Neural progenitor cell (in vitro differentiated cells): ENCODE measurements at places on chromosomes 7 and 10.

DNA sequence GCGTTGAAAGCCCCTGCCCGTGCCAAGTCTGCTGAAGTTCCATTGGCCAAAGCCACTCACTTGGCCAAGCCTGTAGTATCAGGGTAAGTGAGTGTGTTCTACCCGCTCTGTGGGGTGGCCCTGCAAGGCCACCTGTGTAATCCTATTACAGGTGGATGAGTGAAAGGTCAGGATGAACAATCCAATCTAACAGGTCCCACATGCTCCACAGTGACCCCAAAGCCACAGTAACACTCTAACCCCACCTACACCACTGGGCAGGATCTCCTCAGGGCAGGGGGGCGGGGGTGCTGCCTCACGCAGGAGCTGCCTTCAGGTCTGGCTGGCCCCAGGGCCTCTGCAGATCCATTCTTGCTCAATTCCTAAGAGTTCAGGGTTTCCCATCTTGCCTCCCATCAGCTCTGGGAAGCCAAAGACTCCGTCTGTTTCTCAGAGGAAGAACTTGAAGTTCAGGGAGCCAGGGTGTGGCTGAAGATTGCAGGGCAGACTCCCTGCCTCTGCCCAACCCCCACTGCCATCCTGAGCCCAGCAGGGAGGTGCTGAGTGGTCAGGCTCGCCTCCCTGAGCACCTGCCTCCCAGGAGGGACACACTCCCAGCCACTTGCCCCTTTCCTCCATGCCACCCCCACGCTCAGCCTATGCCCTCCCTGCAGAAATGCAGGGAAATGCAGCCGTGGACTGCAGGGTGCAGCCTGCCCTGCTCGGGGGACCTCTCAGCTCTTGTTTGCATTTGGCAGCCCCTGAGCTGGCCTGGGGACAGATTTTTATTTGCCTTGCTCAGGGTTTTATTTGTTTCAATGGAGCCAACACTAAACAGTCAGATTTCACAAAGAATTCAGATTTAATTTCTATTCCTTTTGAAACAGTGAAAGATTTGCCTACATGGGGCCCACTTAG is 9.8 kb upstream of the COMTD1 start:
- no peak for DNase-seq

GRCh38 chr10:35707642-35708425 is 65.7 kb upstream of the FZD8 start:
- DNase-seq: no peak

- no peak for DNase-seq
Measured at GRCh38 chr7:1383398-1384112, 75.7 kb downstream of the MICALL2 start.

DNA sequence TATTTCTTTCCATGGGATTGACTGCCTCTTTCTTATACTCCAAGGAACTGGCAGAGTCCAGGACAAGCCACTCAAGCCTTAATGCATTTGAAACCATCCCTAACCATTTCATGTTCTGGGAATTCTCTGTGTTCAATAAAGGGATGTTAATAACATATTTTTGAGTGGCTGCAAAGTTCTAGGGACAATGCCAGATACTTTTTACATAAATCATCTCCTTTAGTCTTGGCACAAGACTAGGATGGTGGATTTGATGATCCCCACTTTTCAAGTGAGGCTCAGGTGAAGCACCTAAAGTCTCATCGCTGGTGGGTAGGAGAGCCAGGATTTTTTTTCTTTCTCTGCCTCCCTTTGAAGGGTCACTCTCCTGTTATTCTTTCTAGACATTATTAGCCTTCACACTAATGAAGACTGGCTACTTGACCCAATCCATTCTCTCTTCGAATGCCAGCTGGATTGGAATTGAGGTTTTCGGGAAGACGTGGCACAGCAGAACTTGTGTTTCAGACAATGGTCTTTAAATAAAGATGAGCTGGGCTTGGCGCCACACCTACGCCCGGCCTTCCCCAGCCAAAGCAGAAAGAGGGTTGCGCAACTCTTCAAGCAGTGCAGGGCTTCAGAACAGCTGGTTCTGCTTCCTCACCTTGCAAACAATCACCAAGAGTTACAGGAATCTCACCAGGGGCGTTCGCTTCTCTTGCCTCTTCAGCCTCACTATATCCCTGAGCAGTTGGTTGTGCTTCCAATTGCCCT is 73.8 kb upstream of the BMPER start:
- DNase-seq: no peak

GRCh38 chr7:80210400-80210799 is 75.8 kb downstream of the GNAI1 start:
- no peak for DNase-seq

GRCh38 chr7:112103246-112103645 is 103.0 kb downstream of the DOCK4 start:
- no peak for DNase-seq

GRCh38 chr7:105958012-105958411 is 5.1 kb upstream of the CDHR3 start:
- DNase-seq: no peak

GRCh38 chr10:6009150-6009549 is 31.8 kb upstream of the IL15RA start:
- DNase-seq: no peak

DNA sequence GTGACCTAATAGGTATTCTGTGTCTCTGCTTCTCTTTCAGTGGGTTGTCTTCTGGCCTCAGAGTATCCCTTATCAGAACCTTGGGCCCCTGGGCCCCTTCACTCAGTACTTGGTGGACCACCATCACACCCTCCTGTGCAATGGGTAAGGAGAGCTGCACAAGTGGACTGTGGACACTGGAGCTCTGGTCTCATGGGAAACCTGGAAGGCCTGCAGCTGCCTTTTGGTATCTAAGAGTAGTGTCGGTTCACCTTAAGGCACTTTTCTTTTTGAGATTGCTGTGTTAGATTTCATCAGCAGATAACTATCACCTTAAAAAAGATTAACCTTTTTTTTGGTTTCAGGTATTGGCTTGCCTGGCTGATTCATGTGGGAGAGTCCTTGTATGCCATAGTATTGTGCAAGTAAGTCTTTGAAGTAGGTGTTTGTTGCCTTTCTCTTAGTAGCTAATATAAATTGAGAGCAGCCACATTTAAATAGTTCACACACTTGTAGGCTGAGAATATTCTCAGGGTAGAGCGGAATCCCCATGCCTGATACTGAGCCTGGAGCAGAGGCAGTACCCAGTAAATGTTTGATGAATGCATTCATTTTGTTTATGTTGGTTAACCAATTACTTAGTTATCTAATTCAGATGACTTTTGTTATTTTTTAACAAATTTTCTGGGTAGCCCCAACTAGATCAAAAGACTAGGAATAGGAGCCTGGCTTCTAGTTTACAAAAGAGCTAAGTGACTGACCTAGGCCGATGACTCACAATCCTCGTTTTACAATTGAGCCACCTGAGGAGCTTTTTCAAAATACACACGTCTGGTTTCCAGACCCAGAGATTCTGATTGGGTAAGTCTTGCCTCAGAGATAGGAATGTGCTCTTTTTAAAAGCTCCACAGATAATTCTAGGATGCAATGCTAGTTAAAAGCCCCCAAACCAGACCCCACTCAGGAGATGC is 3.6 kb downstream of the TMEM254 start:
- no peak for DNase-seq

- peak; percentile 31 for DNase-seq
Measured at GRCh38 chr10:45652511-45652910, 20.1 kb downstream of the ZFAND4 start.

DNA sequence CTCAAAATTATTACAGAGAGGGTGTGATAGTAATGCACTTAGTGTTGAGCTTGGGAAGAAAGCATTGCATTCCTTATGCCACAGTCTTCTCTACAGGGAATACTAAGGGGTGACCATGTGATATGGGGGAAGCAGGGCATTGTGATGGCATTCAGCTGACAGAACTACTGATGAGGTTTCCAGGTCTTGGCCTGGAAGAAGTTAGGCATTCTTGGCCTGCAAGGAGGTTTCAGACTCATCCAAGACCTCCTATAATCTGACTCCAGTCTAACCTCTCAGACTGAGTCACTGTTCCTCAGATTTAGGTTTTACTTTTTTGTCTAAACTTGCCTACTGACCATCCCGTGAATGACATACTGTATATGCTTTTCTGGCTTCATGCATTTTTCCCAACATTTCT is 7.9 kb downstream of the STMP1 start:
- DNase-seq: no peak

DNA sequence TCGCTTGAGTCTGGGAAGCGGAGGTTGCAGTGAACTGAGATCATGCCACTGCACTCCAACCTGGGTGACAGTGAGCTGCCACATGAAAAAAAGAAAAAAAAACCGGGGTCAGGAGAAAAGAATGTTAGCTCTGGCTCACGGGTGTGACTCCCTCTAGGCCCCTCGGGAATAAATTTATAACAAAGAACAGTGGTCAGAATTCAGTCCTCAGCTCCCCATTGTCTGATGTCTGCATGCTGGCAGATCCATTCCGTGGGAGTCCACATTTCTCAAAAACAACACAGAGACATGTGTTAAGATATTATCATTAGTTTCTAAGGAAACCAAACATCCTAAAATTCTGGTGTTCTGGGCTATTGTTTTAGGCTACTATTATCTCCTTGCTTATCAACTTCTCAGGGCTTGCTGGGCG is 90.6 kb downstream of the MARCHF5 start:
- no peak for DNase-seq

DNA sequence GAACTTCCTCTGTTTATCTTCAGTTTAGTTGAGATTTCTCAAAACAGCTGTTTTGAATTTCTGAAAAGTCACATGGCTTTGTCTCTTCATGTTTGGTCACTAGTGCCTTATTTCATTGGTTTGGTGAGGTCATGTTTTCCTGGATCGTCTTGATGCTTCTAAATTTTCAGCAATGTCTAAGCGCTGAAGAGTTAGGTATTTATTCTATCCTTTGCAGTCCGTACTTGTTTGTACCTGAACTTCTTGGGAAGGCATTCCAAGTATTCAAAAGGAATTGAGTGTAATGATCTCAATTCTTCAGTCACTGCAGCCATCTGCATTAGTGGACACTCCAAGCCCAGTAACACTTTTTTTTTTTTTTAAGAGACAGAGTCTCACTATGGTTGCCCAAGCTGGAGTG is 67.7 kb downstream of the HERC4 start:
- no peak for DNase-seq

GRCh38 chr10:52226197-52226847 is 87.8 kb upstream of the DKK1 start:
- DNase-seq: no peak

DNA sequence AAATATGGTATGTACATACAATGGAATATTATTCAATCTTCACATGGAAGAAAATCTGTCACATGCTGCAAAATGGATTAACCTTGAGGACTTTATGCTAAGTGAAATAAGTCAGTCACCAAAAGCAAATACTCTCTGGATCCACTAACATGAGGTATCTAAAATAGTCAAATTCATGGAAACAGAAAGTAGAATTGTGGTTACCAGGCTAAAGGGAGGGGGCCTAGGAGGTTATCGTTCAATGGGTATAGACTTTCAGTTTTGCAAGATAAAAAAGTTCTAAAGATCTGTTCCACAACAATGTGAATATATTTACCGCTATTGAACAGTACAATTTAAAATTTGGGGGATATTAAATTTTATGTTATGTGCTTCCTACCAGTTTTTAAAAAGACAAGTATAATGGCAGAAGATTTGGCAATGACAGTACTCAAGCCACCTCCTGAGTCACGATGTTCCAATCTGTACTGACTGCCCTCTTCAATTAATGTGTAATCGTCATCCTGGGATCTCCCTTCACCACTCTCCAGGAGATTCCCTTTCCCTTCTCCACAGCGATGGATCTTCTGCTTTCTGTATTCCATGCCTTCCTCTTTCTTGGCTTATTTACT is 32.3 kb upstream of the IL6 start:
- DNase-seq: no peak

GRCh38 chr10:10418387-10418786 is 599.3 kb upstream of the CELF2 start:
- no peak for DNase-seq

DNA sequence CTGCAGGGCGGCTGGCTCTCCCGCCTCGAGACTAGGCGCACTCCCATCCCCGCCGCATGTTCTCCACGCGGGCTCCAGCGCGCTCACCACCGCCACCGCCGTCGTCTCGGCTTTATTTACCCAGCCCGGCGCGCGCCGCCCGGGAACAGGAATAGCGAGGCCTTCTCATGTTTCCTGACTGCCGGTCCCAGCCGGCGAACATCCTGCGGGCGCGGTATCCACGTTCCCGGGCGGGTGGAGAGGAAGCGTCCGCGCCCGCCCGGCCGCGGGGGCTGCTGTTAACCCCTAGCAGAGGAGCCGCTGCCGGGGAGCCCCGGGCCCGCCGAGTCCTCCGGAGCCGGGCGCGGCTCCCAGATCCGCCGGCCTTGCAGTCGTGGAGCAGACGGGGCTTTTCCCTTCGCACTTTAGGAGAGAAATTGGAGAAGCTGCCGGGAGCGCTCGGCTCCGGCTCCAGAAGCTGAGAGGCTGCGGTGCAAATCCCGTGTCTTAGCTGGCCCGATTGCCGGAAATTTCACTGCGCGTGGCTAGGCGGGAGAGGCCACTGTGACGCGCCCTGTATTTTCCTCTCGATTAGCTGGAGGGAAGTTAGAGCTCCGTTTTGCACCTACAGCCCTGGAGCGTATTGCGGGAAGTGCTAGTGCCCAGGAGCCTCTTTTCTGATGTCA is at the start of gene MKX:
Gene MKX, minus strand, starts transcription at position 88 of the 665 bp plus-strand sequence. CDS start 2,404 bp downstream, outside the sequence.
- peak; percentile 93 for DNase-seq

DNA sequence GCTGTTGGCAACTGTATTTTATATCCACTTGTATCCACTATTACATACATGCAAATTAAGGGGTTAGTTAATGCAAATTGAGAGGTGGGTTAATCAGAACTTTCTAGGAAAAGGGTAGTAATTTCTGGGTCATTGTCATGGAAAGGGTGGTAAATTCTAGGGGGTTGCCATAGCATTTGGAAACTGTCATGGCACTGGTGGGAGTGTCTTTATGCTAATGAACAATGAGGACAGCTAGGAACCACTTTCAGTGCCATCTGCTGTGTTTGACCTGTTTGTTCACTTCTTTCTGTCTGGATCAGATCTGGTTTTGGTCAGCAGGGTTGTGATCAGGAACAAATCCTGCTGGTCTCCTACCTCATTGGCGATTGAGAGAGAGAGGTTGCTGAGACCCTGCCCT is 283.3 kb upstream of the PRKCQ start:
- DNase-seq: no peak

DNA sequence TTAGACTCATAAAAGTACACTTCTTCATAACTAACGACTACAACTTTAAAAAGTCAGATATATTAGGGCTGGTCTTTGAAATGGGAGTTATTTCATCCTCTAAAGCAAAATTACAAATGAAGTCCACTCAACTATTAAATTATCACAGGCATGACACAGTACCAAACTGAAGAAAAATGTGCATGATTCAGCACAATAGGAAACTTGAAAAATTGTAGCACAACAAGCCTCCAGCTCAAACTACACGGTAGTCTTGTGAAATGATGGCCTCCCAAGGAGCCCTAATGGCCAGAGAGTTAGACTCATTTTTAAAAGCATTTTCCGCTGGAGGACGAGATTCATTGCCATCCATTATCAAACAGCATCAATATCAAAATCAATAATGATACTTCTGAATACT is 76.4 kb downstream of the MAGI2 start:
- DNase-seq: no peak

DNA sequence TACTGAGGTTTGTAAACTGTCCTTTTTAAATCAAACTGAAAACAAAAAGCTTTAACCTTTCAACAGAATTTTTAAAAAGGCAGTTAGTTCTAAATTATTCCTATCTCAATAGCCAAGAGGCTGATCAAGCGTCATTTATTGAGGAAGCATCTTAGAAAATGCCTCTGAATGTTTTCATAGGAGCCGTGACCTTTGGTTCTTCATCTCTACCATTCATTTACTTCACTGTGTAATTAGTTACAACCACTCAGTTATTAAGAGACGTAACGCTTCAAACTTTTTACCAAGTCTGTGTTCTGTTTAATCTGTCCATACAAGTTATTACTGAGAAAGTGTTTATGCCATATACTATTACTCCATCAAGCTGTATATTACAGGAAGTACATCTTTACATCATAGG is 107.4 kb upstream of the KMT2E start:
- no peak for DNase-seq

- no peak for DNase-seq
Measured at GRCh38 chr10:45501791-45502190, 127.8 kb downstream of the ALOX5 start.
